ENCODE measurements at places on chromosomes 12 and 14. TPM values are rescaled to one million over a fixed set of nuclear protein-coding genes. Genes with fewer than 3 reads are reported as not detected.

ZDHHC22 gene
- not detected for polyA plus RNA-seq

CDCA3 gene
- 39.2 TPM for polyA plus RNA-seq

TCL1B gene
- polyA plus RNA-seq, result not detected

KRT74 gene
- polyA plus RNA-seq, result not detected

OR8S1 gene
- polyA plus RNA-seq, result not detected

KRT75 gene
- polyA plus RNA-seq, result not detected

GDF3 gene
- polyA plus RNA-seq, result not detected

MAP1LC3B2 gene
- polyA plus RNA-seq, result 2.5 TPM
